ENCODE measurements at places on chromosomes 11 and 22. TPM values are rescaled to one million over a fixed set of nuclear protein-coding genes. Genes with fewer than 3 reads are reported as not detected.

GRCh38 chr11:60887556-60887955, 18.8 kb downstream of the PRPF19 start:
- DNase-seq, result no peak

- no peak for DNase-seq
Observed at GRCh38 chr11:19666951-19667350, 45.7 kb upstream of the NAV2 start.

DNA sequence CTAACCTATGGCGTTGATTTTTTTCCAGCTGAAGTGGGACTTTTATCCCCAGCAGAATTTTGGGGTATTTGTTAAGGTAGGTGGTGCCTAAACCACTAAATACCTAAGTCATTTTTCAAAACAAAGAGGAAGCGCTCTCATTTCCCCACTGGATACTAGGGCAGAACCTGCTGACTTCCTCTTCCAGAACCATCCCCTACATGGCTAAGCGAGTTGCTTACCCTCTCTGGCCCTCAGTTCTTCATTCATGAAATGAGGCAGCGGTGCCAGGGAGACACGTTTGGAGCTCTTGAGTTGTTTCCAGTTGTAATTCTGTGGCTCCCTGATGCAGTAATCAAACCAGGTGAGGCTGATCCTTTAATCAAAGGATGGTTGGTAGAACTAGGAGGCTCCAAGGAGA, 10.0 kb upstream of the MTMR3 start:
- no peak for DNase-seq

DNA sequence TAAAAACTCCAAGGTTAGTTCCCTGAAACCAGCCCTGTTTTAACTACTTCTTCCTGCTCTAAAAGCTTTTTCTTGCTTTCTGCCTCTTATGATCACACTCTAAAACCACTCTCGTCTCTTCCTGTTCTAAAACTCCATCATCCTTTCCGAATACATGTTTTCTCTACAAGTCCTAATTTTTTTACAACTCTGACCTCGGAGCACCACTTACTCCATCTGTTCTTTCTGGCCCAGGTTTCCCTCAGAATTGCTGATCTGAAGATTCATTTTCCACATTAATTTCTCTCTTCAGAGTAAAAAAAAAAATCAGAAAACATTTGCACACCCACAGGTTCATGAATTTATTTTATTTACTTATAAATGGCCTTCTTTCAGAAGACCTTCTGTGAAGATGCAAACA, 265.7 kb upstream of the CADM1 start:
- DNase-seq, result no peak

The PDE3B gene
- 1.2 TPM for polyA plus RNA-seq

The CATSPERZ gene
- polyA plus RNA-seq, result 1.1 TPM

Data from sigmoid colon (tissue), 7 donors.